NCI-H1436 (cell line): ENCODE measurements at places on chromosomes 6 and 20.

- DNase-seq, result no peak
These were observed 586.5 kb upstream of the EPHA7 start for GRCh38 chr6:94005835-94006234.

- no peak for DNase-seq
These were observed 492.1 kb upstream of the CHD6 start for GRCh38 chr20:42110301-42110700.

DNA sequence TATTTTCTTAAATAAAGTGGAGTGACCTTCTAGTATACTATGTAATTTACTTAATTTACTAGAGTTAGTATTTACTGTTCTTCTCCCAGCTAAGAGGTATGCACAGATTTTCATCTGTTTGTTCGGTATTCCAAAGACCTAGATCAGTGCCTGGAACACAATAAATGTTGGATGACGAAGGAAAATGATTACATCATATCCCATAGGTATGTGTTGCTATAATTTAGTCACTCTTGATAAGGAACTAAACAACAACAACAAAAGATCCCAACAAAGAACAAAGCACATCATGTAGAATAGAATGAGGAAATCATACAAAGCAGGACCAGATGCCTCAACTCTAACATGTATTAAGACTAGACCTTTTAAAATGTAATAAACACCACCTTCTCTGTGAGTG, 89.6 kb upstream of the ADGRF1 start:
- DNase-seq, result no peak

DNA sequence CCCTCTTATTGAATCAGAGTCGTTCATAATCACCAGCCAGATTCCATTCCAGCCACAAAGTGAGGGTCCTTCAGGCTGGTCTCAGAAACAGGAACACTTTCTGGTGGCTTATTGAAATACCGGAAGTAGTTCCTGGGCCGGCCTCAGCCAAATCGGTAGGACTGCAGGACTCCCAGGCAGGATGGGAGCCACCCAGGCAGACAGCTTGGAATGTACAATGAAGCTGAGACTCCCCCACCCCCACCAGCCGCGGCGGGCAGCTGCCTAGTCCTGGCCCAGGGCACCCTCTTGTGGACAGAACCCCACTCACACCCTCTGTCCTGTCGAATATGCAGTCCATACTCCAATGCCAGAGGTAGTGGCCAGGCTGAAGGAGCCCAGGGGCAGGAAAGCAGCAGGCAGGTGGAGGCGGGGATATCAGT, 43.8 kb downstream of the MDFI start:
- peak; percentile 83 for DNase-seq

- no peak for DNase-seq
These were observed 312.3 kb downstream of the TAF4 start for GRCh38 chr20:61753316-61753942.

- DNase-seq, result no peak
These were observed 27.7 kb downstream of the TFEB start for GRCh38 chr6:41707565-41708200.

GRCh38 chr6:114096561-114097172, 125.7 kb upstream of the HDAC2 start:
- DNase-seq, result peak; percentile 68

GRCh38 chr20:64146936-64147477, 17.2 kb upstream of the MYT1 start:
- DNase-seq, result no peak

GRCh38 chr20:22711971-22712755, 127.8 kb upstream of the FOXA2 start:
- no peak for DNase-seq

GRCh38 chr6:63600136-63600535, 27.9 kb downstream of the LOC128125822 start:
- DNase-seq, result no peak

- DNase-seq, result no peak
These were observed 238.5 kb upstream of the RAB32 start for GRCh38 chr6:146305092-146305491.

GRCh38 chr6:41077536-41077935, 4.8 kb downstream of the NFYA start:
- DNase-seq, result no peak

GRCh38 chr6:80223743-80224212, 117.3 kb downstream of the BCKDHB start:
- no peak for DNase-seq

DNA sequence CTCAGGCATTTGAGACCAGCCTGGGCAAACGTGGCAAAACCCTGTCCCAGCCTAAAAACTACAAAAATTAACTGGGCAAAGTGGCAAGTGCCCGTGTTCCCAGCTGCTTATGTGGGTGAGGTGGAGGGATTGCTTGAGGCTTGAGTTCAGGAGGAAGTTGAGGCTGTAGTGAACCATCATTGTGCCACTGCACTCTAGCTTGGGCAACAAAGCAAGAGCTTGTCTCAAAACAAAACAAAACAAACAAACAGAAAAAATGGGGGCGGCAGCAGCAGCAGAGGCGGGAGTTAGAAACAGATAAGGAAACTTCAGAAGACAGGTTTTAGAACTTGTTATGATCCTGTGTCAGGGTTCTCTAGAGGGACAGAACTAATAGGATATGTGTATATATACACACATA, 49.0 kb downstream of the SCAF8 start:
- DNase-seq, result no peak

- DNase-seq, result no peak
These were observed 27.6 kb upstream of the CDKN1A start for GRCh38 chr6:36650848-36651478.

DNA sequence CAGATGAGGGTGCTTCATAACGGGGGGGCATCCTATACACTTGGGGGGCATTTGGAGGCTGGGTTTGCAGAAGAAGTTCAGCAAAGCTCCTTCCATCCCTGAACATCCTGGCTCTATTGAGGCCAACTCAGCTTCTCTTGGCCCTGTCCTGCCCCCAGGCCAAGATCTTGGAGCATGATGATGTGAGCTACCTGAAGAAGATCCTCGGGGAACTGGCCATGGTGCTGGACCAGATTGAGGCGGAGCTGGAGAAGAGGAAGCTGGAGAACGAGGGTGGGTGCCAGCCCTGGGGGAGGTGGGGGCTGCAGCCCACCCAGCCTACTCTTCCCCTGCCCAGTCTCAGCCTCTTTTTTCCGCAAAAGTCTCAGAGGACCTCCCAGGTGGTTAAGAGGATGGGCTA, 17.2 kb downstream of the GDAP1L1 start:
- no peak for DNase-seq

GRCh38 chr6:168507297-168507696, 66.3 kb downstream of the SMOC2 start:
- peak; percentile 34 for DNase-seq

GRCh38 chr6:52877168-52877567, 32.3 kb downstream of the GSTA3 start:
- no peak for DNase-seq

GRCh38 chr6:11374036-11375010, 141.9 kb upstream of the NEDD9 start:
- no peak for DNase-seq

- DNase-seq, result peak; percentile 50
These were observed 64.8 kb downstream of the KIAA0319 start for GRCh38 chr6:24581084-24581669.

- no peak for DNase-seq
These were observed 104.4 kb upstream of the ESR1 start for GRCh38 chr6:151702851-151703658.

DNA sequence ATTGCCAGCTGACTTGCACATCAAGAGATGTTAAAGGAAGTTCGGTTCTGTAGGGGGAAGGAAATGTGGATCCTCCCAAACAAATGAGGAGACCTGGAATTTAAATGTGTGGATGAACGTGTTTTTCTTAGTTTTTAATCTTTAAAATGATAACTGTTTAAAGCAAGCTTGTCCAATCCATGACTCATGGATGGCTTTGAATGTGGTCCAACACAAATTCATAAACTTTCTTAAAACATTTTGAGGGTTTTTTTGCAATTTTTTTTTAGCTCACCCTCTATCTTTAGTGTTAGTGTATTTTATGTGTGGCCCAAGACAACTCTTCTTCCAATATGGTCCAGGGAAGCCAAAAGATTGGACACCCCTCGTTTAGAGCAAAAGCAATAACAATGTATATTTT, 12.6 kb downstream of the TUBB2B start:
- no peak for DNase-seq
